ENCODE measurements at places on chromosomes 1 and 21. TPM values are rescaled to one million over a fixed set of nuclear protein-coding genes. Genes with fewer than 3 reads are reported as not detected.

DNA sequence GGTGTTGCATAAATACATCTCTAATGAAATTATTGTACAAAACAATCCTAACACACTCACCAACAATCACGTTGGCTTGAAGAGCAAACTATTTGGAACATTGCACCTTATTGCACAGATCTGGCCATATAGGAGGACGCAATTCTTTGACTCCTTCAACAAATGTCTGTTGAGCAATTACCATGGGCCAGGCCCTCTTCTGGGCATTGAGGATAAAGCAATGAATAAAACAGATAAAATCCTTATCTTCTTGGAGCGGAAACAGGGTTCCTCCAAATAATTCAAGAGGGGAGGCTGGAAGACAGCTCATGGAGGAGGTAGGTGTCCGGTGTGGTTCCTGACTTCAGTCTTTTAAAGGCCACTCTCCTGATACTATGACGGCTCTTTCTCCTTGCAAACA lies 43.3 kb downstream of the PAX7 start:
- H3K36me3 ChIP-seq: no peaks in the 10 kb centered on the region
- H3K4me3 ChIP-seq: no peak overlapping the region
- peaks cover 4% of the 10 kb centered on the region for H3K27me3 ChIP-seq
- DNase-seq: no peak

DNA sequence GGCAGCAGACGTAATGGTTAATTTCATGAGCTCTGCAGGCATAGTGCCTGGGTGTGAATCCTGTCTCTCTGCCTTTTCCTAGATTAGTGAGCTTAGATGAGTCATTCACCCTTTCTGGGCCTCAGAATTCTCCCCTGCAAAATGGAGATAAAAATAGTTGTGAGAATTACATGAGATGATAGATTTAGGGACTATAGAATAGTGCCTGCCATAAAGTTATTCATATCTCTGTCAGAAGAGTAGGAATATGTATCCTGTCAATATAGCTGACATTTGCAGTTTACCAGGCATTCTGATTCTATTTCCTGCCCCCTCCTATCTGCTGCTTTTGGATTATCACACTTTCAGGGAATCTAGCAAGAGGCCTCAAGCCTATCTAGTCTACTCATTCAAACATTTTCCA lies 112.0 kb downstream of the PDE4B start:
- H3K4me3 ChIP-seq: no peak overlapping the region
- no peak for DNase-seq
- H3K27ac ChIP-seq: no peak overlapping the region
- H3K4me1 ChIP-seq: no peaks in the 10 kb centered on the region

GRCh38 chr1:116769104-116769452 lies 14.8 kb downstream of the CD2 start:
- H3K27me3 ChIP-seq: no peaks in the 10 kb centered on the region
- no peak overlapping the region for H3K4me3 ChIP-seq
- H3K36me3 ChIP-seq: no peaks in the 10 kb centered on the region
- H3K4me1 ChIP-seq: peaks cover 6% of the 10 kb centered on the region

DNA sequence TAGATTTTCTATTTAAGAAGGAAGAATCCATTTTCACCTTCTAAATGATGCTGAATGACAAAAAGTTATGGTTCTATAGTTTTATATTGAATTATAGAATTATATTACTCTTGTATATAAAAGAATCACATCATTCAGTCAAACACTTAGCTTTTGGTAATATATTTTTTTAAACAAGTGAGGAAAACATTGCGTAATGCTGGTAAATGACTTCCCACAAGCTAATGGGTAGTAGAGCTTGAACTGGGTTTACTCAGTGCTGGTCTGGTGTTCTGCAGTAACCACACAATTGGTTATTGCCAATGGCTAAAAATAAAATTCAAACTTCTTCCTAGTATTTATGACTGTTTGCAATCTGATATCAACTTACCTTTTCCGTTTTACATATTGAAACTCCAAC lies 10.6 kb upstream of the GIPC2 start:
- no peaks in the 10 kb centered on the region for H3K36me3 ChIP-seq
- no peak for DNase-seq
- H3K4me1 ChIP-seq: peaks cover 17% of the 10 kb centered on the region
- H3K27ac ChIP-seq: no peak overlapping the region
- H3K4me3 ChIP-seq: no peak overlapping the region

DNA sequence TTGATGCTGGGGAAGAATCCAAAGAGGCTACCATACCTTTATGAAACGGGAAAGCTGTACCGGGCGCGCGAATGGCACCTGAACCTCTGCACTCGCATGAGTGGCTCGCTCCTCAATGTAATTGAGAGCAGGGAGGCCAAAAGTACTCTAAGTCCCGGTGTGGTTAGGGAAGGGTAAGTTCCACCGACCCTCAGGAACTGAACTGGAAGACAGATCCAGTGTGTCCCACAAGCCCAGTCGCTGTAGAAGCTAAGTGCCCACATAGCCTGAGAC lies 1.0 kb downstream of the GATAD2B start:
- peaks cover 3% of the 10 kb centered on the region for H3K36me3 ChIP-seq
- H3K27ac ChIP-seq: peak overlapping the region; percentile 76
- peaks cover 22% of the 10 kb centered on the region for H3K4me1 ChIP-seq
- no peaks in the 10 kb centered on the region for H3K27me3 ChIP-seq
- no peak for DNase-seq

- peak overlapping the region; percentile 87 for H3K4me3 ChIP-seq
- H3K4me1 ChIP-seq: peaks cover 27% of the 10 kb centered on the region
- no peak for DNase-seq
- H3K36me3 ChIP-seq: peaks cover 1% of the 10 kb centered on the region
These were observed 1.2 kb downstream of the BTF3L4 start for GRCh38 chr1:52057255-52057654.

- peak overlapping the region; percentile 84 for H3K27ac ChIP-seq
- H3K4me1 ChIP-seq: peaks cover 5% of the 10 kb centered on the region
- no peaks in the 10 kb centered on the region for H3K27me3 ChIP-seq
- peaks cover 2% of the 10 kb centered on the region for H3K36me3 ChIP-seq
These were observed 940 bp upstream of the ATAD3A start for GRCh38 chr1:1510912-1511532.

GRCh38 chr1:212461916-212462660 lies 29.4 kb downstream of the NENF start:
- H3K36me3 ChIP-seq: no peaks in the 10 kb centered on the region
- DNase-seq: no peak
- H3K4me3 ChIP-seq: no peak overlapping the region
- no peaks in the 10 kb centered on the region for H3K27me3 ChIP-seq
- H3K4me1 ChIP-seq: peaks cover 7% of the 10 kb centered on the region

CCDC181 gene
- polyA plus RNA-seq: not detected

NOS1AP gene
- polyA plus RNA-seq: 0.02 TPM

DNA sequence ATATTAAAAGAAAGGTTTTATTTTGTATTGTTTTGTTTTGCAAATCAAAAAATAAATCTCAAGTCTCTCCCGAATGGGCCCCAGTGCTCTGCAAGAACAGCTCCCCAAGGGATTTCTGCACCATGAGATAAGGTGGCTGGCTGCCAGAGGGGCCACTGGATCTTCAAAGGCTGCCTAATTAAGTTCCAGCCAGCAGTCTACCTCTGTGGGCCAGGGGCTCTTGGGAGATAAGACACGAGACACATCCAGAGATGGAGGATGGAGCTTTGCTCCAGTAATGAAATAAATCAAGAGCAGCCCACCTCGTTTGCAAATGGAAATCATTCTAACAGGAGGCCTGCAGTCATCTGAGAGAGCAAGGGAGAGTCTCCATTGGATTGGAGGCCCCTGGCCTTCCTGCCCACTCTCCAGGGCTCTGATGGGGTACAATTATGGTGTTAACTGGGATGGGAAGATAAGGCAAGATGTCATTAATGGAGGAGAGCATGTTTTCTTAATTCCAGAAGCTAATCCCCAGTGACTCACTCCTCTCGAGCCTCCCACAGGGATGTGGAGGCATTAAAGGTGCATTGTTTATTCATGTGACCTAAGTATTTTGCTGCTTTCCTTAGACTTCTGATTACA lies 155.2 kb upstream of the KAZN start:
- DNase-seq: no peak
- no peak overlapping the region for H3K4me3 ChIP-seq
- no peaks in the 10 kb centered on the region for H3K27me3 ChIP-seq
- peaks cover 36% of the 10 kb centered on the region for H3K4me1 ChIP-seq

GRCh38 chr1:44261171-44261817 lies 48.0 kb downstream of the DMAP1 start:
- peaks cover 6% of the 10 kb centered on the region for H3K36me3 ChIP-seq
- H3K27me3 ChIP-seq: no peaks in the 10 kb centered on the region
- peak overlapping the region; percentile 27 for H3K4me3 ChIP-seq
- no peak for DNase-seq
- no peak overlapping the region for H3K27ac ChIP-seq

DNA sequence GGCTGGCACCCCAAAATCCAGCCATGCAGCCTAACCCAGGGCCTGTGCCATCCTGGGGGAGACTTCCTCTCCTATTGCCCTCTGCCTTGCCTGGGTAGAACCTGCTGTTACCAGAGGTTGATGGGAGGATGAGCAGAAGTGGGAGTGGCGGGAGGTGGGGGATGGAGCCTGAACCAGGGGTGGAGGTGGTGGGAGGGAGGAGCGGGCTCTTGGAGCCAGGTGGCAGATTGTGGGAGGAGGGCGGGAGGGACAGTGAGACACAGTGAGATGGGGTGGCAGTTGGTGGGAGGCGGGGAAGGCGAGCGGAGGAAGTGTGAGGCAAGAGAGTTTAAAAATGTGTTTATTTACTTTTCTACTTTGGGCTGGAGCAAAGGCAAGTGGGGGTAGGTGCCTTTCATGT lies 87.3 kb downstream of the KCNJ6 start:
- DNase-seq: no peak
- no peak overlapping the region for H3K27ac ChIP-seq
- no peaks in the 10 kb centered on the region for H3K27me3 ChIP-seq
- no peak overlapping the region for H3K4me3 ChIP-seq

C1orf167 gene
- polyA plus RNA-seq: not detected

NBPF4 gene
- not detected for polyA plus RNA-seq

DNA sequence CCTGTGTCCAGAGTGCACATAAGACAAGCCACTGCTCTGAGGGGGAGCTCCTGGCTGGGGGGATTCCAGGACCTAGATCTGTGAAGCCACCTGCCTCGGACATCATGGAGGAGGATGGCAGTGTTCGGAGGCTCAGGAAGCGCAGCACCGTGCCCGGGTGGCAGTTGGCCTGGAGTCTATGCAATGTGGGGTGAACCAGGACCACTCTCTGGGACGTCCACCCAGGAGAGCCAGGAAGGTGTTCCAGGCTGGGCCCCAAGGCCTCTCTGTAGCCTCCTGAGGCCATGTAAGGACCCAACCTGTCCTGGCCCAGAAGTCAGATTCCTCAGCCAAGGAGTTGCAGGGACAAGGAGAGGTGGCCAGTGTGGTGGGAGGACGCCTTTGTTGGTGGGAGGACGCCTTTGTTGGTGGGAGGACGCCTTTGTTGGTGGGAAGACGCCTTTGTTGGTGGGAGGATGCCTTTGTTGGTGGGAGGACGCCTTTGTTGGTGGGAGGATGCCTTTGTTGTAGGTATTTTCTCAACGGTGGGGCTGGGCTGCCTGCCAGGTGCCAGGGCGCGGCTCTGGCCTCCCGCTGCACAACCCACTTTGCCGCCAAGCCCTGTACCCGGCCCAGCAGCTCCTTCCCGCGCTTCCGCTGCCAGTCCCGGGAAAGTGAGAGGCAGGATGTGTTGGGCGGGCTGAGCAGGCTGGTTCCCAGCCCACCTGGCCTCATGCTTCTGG lies 30.6 kb upstream of the BMP8B start:
- H3K27ac ChIP-seq: no peak overlapping the region
- no peak for DNase-seq
- H3K27me3 ChIP-seq: no peaks in the 10 kb centered on the region
- H3K36me3 ChIP-seq: no peaks in the 10 kb centered on the region
- no peak overlapping the region for H3K4me3 ChIP-seq

DNA sequence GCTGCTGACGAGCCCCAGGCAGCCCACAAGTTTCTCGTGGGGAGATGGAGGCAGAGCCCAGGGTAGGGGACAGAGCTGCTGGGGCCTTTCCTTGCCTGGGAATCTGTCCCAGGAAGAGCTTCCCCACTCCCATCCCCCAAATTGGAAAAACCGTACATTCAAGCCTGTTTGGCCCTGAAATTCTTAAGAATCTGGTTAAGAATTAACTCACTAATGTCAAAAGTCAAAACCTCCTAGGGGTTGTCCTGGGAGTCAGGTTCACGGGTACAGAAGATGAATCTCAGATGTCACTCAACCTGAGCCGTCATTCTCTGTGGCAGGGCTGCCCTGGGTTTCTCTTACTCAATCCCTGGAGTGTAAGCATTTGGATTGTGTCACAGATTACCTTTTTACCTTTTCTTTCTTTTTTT lies 8.4 kb downstream of the C1orf115 start:
- no peak for DNase-seq
- H3K27me3 ChIP-seq: peaks cover 5% of the 10 kb centered on the region
- H3K36me3 ChIP-seq: no peaks in the 10 kb centered on the region
- H3K27ac ChIP-seq: no peak overlapping the region
- no peaks in the 10 kb centered on the region for H3K4me1 ChIP-seq

DNA sequence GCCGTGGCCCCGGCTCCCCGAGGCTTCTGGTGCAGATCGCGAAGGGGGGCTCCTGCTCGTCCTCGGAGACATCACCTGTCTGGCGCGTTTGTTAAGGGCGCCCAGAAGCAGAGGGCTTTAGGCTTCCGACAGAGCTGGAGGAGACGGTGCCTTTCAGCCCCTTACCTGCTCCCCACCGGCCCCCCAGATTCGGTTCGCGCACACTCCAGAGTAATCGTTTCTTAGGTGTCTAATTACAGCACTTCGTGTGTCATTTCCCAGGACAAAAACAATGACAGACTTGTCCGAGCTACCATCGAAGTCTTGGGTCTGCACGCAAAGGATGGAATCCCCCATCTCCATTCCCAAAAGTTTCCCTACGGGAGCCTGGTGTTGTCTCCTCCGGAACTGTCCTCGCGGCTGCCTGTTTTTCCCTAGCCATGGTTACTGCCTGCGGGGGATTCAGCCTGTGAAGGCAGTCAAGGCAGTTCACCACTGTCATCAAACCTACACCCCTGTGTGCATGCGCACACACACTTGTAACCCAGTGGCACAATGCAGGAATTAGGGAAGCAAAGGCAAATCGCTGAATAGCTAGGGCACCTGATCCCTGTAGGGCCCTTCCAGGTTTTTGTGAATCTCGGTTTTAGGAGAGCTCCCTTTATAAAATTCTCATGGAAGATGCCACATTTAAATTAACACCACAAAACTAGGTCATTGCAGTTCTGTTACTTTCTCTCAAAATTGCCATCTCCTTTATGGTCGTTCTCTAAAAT lies 738 bp upstream of the CDC42BPA start:
- peak overlapping the region; percentile 65 for H3K4me3 ChIP-seq
- peak overlapping the region; percentile 66 for H3K27ac ChIP-seq
- H3K4me1 ChIP-seq: peaks cover 15% of the 10 kb centered on the region
- H3K27me3 ChIP-seq: no peaks in the 10 kb centered on the region
- no peaks in the 10 kb centered on the region for H3K36me3 ChIP-seq

GRCh38 chr1:54417123-54417522 lies 10.9 kb upstream of the SSBP3 start:
- H3K27me3 ChIP-seq: peaks cover 20% of the 10 kb centered on the region
- no peak overlapping the region for H3K27ac ChIP-seq
- DNase-seq: no peak
- no peak overlapping the region for H3K4me3 ChIP-seq

- H3K36me3 ChIP-seq: no peaks in the 10 kb centered on the region
- no peak overlapping the region for H3K27ac ChIP-seq
- peaks cover 3% of the 10 kb centered on the region for H3K27me3 ChIP-seq
- no peaks in the 10 kb centered on the region for H3K4me1 ChIP-seq
- DNase-seq: no peak
These were observed 65.8 kb upstream of the ATF3 start for GRCh38 chr1:212542761-212543187.

Measured in keratinocyte (primary cell).